ENCODE measurements at places on chromosomes 12 and 14.

DNA sequence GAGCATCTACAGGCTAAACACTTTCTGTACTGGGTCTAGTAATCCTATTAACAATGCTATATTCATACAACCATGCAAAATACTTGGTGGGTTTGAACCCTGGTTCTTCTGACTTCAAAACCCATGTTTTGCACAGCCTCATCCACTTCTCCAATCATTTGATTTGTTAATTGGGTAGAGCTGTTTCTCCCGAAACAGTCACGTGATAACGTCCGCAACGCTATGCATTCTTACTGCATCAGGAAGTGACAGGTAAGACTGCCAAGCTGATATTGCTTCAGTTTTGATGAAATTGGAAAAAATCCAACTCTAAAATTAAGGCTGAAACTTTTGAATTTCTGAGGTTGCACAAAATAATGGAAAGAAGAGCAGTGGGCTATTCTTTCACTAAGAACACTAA, 30.4 kb upstream of the RNU6-7 start:
- no peak for DNase-seq

- DNase-seq = no peak
These were observed 527.0 kb upstream of the ATP2B1 start for GRCh38 chr12:90235642-90236041.

- no peak for DNase-seq
These were observed at the start of gene RTN1 for GRCh38 chr14:59870277-59871165. Gene RTN1 (minus strand): TSS chr14:59870776. CDS start chr14:59870630, 146 bp downstream.

- no peak for DNase-seq
These were observed 48.1 kb upstream of the OTX2 start for GRCh38 chr14:56858422-56858821.

- no peak for DNase-seq
These were observed 41.9 kb upstream of the MED13L start for GRCh38 chr12:116319233-116319897.

DNA sequence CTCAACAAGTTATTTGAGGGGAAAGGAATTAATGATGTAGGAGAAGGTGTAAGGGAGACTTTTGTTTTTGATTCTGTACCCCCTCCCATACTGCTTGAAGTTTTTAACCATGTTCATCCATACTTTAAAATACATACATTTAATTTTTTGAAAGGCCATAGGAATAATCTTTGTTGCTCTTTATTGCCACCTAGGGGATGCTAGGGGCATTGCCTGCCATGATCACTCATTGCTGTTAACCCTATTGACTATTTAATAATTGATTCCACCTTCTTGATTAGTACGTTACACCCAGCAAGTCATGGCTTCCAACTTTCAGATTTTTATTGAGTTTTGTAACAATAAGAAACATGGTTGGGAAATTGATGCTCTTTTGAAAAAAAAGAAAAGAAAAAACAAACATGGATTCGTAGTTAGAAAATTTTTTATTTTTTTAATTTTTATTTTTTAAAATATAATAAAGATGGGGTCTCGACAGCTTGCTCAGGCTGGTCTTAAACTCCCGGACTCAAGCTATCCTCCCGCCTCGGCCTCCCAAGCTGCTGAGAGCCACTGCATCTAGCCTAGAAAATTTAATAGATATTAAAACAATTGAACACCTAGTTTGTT, 8.5 kb upstream of the PRKAB1 start:
- peak; percentile 15 for DNase-seq

GRCh38 chr12:8996682-8997405, 7.5 kb downstream of the KLRG1 start:
- no peak for DNase-seq

GRCh38 chr12:32702946-32703345, 23.8 kb downstream of the DNM1L start:
- no peak for DNase-seq

DNA sequence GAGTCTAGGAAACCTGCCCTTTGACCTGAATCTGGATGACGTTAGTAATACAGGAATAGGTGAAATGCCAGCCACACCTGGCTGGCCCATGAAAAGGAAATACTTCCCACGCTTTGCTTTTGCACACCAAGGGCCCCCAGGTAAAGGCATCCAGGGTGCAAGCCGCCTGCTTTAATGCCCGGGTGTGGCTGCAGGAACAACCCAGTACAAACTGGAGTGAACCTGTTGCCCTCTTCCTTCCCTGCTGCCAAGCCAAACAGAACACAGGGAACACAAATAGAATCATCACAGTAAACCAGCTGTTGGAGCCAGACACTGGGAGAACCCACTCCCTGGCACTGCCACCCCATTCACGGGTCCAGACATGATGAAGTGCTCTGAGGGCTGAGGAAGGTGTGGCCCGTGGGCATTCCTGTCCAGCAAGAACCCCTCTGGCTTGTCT, 24.2 kb upstream of the FOS start:
- DNase-seq = no peak

DNA sequence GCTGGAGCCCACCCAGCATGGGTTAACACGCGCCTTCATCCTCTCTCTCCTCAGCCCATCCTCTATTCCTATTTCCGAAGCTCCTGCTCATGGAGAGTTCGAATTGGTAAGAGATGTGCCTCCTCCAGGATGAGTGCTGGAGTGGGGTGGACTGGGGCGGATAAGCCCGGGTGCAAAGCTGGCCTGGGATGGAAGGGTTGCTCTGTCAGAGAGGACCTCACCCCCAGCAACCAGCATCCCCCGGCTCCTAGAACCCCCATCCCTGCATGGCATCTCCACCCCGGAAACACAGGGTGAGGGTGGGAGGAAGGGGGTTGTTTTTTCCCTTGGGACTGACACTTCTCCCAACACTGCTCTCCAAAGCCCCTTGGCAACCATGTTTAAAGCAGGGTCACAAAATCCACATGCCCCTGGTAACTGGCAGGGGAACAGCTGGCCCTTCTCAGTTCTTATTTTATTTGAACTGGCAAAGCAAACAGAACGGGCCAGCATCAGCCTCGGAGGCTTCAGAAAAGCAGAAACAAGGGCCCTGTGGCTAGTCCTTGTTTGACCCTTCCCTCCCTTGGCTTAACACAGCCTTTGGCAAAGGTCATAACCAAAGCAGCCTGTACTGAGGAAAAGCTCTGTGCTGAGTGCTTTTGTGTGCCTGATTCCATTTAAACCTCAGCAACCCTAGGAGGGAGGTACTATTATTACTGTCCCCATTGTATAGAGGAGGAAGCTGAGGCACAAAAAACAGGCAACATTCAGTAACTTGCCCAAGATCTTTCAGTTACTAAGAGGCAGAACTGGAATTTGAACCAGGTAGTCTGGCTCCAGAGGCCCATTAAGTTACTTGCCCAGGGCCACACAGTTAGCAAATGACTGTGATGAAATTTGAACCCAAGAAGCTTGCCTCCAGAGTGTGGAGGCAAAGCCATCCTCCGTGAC, 4.2 kb downstream of the GSTZ1 start:
- DNase-seq = no peak

- DNase-seq = no peak
These were observed 222.2 kb upstream of the TMEM260 start for GRCh38 chr14:56357428-56357827.

GRCh38 chr12:22874151-22874550, 249.2 kb downstream of the ETNK1 start:
- no peak for DNase-seq

GRCh38 chr12:56991319-56992246, 14.8 kb downstream of the ZBTB39 start:
- DNase-seq = no peak

DNA sequence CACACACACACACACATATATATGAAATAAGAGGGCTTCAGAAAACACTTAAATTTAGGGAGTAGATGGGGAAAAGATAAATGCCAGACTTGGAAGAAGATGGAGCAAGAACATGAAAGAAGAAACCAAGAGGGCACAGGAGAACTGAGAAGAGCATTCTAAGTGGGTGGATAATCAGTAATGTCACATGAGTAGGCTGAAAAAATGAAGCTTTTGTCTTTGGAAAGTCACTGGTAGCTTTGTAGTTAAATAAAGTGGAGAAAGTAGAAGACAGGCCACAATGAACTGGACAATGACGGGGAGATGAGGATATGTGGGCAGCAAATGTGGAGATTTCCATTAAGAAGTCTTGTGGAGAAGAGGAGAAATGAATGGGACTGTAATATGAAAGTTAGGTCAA, 2.2 kb upstream of the ZC2HC1C start:
- DNase-seq = no peak

DNA sequence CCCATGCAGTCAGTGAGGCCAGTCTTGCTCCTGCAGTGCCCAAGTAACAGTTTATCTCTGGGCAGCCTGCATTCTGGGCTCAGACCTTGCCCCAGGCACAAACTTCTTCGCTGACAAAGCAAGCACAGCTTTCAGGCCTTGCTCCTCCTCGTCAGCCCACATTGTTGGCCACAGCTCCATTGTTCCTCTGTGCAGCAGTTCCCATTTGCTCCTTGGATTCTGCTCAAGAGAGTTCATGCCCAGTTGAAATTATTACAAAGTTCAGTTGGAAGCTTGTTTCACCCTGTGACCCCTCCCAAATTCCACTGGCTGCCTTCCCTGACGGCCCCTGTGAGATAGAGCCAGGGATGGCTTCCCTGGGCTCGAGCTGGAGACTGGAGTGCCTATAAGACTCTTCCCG, 163.4 kb upstream of the DDHD1 start:
- DNase-seq = no peak

DNA sequence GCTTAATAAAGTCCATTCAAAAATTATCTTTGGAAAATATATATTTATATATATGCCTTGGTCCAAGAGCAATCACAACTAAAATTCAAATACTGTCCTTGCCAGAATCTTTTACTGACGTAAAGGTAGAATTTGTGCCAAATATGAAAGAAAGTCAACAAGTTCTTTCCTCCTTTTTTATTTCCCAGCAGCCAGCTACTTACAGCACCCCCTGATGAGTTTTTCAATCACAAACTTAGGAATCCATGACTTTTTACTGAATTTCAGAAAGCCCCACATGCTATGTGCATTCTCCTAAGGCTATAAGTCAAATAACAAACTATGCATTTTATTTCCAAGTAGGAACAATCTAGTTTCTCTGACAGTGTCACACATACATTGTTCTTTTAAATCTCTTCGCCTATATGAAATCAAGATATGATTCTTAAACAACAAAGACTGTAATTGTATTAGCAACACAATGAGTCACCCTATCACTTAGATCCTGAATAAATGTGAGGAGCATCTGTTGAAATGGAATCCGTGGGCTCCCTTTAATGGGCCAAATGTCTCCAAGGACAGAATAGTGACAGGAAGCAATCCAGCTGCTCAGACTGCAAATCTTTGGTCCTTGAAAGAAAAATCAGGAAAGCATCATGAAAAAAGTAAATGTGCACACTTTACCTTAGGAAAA, 271.4 kb downstream of the DUSP6 start:
- no peak for DNase-seq

- no peak for DNase-seq
These were observed 21.5 kb downstream of the FZD10 start for GRCh38 chr12:130183585-130184370.

DNA sequence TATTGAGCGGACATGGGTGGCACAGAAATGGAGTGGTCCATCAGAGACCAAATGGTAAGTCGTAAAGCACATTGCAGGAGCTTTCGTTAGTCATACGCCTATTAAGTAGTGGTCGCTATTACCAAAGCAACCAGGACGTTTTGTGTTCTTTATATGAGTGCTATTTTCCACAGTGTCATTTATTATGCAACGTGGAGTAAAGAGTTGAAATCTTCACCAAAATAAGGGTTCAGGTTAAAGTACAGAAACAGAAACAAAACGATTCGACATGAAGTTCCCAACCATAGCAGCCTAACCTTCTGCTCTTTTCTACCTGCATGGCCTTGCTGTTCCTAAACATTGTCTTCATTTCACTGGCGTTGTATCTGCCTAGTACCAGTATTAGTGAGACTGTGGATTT, 20.1 kb upstream of the FGD4 start:
- no peak for DNase-seq

DNA sequence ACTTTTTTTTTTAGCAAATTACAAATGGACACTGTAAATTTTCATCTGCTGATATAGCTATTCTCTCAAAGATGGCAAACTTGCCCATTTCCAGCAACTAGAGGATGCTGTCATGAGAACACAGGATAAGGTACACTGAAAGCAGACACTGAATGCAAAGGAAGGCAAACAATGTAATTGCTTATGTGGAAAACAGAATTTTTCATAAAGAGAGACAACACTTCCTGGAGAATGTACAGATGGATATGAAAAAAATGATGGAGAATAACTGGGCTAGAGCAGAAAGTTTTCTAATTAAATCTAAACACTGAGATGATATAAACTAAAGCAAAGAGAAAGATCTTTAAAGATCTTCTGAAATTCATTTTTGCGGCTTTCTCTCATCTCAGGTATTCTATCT, 581 bp downstream of the CD69 start:
- DNase-seq = no peak

- DNase-seq = no peak
These were observed 155.9 kb upstream of the NUDT4 start for GRCh38 chr12:93221841-93222240.

DNA sequence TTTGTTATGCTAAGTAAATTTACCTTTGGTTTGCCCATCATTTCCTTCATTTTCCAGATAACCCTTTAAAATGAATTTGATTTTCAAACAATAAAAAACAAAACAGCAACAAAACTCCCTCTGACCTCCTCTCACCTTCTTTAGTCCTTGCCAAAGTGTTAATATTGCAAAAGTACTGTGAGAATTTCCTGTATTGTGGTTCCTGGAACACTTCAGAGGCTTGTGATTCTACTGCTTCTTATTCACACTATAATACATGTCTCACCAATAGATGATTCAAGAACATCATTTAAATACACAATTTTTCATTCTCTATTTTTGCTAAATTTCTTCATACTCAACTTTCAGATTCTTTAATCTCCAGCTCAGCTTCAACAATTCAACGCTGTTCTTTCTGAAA, at the start of gene KLRD1:
TSS of gene KLRD1 (plus strand) at position 241 of the 400 bp plus-strand sequence. CDS start 208 bp downstream, outside the sequence.
- DNase-seq = no peak

DNA sequence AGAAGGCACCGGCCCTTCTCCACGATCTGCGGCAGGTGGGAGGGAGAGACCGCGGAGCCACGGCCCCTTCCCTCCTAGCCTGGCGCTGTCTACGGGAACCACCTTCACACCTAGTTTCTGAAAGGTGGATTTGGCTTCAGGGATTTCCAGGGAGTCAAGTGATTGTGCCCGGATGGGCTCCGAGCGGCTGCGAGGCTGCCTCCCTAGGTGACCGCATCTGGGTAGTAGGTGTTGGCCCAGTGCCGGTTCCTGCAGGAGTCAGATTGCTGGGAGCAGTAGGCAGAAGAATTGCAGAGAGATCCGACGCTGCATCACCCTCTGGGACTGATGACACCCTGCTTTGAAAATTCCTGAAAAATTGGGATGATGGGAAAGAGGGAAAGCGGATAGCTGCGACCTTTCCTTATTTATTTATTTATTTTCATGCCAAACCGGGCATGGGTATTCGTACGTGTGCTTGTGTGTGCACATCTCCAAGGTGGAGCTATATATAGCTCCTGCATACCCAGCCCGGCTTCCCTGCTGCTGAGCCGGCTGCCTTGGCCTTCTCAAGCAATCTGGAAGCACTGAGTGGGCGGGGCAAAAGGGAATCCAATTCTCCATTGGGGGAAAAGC, 1.1 kb downstream of the CNTN1 start:
- no peak for DNase-seq

- no peak for DNase-seq
These were observed 6.5 kb downstream of the NOXRED1 start for GRCh38 chr14:77416836-77417235.
